DND-41 (cell line): ENCODE measurements at places on chromosomes 11 and 22.

DNA sequence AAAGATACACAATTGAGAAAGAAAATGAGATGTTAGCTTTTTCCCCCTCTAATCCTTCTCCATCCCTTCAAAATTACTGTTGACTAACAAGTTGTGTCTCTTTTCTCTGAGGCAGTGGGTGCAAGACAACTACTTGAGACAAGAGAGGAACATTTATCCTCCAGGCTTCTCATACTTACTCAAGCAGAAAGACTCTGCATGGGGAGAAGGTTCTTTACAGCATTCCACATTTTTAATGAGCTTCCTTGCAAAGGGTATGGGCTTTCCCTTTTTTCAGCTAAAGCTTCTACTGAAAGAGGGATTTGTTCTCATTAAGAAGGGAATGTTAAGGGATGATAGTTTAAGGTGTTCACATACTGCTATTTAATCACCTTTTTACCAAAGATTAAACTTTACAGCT lies 47.8 kb downstream of the PAX6 start:
- DNase-seq = no peak

DNA sequence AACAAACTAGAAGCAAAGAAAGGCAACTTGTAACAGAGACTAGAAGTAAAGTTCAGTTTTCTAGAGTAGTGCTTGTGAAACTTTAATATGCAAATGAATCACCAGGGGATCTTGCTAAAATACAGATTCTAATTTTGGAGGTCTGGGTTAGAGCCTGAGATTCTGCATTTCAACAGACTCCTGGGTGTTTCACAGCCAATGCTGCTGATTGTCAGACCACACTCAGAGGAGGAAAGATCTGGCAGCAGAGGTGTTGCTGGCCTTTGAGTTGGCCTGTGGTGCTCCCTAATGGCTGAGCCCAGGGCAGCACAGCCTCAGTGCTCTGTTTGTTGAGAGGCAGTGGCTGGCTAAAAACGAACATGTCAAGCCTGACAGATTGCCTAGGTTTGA lies 5.4 kb downstream of the CRY2 start:
- DNase-seq = no peak

DNA sequence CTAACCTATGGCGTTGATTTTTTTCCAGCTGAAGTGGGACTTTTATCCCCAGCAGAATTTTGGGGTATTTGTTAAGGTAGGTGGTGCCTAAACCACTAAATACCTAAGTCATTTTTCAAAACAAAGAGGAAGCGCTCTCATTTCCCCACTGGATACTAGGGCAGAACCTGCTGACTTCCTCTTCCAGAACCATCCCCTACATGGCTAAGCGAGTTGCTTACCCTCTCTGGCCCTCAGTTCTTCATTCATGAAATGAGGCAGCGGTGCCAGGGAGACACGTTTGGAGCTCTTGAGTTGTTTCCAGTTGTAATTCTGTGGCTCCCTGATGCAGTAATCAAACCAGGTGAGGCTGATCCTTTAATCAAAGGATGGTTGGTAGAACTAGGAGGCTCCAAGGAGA lies 10.0 kb upstream of the MTMR3 start:
- DNase-seq = no peak

GRCh38 chr11:134530636-134531326 lies 118.7 kb upstream of the B3GAT1 start:
- no peak for DNase-seq

- no peak for DNase-seq
These were observed 33.1 kb upstream of the ST14 start for GRCh38 chr11:130126516-130126915.

DNA sequence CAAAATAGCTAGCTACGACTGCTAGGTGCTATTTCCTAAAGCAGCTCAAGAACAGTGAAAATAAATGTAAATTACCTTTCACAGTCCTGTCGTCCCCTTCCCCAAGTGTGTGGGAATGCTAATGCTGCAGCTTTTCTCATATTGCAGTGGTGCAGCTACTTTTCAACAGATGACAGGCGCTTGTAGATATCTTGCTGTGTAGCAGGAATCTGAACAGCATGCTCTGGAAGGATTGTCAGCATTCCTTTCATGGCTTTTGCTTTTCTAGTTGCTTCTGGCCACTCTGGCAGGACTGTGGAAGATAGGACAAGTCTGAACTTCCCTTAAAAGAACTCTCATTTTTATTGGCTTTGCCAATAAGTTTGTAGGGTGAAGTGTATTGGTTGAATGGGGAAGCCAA lies 18.8 kb downstream of the FAR1 start:
- no peak for DNase-seq

GRCh38 chr11:102955624-102956023 lies at the start of gene MMP13:
Gene MMP13, minus strand, starts transcription at chr11:102955732. Its CDS starts 27 bp downstream, at chr11:102955705.
- DNase-seq = no peak

DNA sequence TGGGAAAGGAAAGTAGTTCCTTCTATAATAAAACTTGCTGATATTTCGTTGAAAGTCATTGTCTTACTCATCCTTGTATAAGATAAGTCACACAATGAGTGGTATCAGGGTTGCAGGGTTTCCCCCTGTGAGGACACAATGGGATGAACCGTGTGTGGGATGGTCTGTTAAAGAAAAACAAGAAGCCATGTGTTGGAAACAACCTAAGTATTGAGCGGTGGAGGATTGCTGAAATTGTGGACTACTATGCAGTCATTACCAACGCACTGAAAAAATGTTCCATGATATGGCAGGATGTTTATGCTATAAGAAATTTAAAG lies 28.6 kb downstream of the PTPRJ start:
- no peak for DNase-seq

DNA sequence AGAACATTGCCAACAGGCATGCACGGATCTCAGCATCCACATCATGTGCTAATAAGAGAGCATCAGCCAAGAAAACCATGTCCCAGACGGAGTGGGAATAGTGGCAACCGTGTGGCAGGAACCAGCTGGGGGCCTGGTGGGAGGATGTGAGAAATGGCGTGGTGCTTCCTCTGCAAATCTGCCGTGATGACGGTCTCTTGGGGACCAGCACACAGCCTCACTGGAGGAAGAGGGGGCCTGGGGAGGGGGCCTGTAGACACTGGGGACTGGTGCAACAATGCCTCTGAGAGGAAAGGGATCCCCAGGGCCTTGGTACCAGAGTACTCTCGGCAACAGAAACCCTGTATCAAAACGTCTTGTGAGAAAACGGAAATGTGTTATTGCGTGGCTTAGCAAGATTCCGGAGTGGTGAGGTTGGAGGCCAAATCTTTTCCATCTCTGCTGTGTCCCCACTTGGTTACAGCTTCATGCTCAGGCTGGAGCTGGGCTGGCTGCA lies 154.3 kb upstream of the TBCEL start:
- no peak for DNase-seq

DNA sequence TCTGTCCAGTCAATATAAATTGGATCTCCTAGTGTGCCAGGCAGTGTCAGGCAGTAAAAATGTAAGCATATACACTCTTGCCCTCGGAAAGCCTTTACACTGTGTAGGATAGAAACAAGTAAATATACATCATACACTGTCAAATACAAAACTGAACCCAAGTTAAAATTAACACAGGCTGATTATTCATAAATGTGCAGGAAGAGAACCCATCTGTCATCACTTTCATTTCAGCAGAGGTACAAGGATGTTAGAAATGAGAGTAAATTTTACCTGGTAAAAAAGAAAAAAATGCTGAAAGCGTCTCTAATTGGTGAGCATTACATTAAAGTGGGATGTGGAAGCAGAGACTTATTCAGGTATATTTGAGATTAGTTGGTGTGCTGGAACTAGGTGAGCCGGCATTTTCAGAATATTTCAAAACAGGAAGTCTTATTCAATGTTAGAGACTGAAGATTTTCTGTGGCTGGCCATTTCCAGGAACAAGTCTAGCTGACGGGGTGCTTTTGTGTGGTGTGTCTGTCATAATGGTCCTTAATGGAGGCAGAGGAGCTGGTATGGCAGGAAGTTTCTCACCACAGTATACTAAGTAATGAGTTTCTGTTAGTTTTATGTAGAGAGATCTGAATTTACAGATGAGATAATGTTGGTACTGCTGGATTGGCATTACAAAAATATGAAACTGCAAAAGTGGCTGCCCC lies 192.6 kb downstream of the CASP12 start:
- peak; percentile 87 for DNase-seq

DNA sequence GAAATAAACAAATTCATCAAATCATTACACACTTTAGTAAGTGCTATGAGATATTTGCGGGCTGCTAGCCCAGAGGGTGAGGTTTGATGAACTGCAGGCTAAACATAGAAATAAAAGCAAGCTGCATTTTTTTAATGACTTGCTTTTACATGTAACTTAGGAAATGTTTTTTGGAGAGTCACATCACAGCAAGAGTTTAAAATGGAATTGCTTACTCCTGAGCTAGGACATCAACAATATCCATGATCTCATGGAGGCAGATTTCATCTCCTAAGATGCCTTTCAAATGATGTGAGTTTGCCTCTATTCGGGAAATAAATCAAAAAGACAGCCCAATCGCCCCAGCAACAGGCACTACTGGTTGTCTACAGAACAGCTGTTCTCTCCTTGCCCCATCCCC lies 73.4 kb upstream of the CD44 start:
- no peak for DNase-seq

- no peak for DNase-seq
These were observed 27.2 kb upstream of the IL10RA start for GRCh38 chr11:117958949-117959348.

DNA sequence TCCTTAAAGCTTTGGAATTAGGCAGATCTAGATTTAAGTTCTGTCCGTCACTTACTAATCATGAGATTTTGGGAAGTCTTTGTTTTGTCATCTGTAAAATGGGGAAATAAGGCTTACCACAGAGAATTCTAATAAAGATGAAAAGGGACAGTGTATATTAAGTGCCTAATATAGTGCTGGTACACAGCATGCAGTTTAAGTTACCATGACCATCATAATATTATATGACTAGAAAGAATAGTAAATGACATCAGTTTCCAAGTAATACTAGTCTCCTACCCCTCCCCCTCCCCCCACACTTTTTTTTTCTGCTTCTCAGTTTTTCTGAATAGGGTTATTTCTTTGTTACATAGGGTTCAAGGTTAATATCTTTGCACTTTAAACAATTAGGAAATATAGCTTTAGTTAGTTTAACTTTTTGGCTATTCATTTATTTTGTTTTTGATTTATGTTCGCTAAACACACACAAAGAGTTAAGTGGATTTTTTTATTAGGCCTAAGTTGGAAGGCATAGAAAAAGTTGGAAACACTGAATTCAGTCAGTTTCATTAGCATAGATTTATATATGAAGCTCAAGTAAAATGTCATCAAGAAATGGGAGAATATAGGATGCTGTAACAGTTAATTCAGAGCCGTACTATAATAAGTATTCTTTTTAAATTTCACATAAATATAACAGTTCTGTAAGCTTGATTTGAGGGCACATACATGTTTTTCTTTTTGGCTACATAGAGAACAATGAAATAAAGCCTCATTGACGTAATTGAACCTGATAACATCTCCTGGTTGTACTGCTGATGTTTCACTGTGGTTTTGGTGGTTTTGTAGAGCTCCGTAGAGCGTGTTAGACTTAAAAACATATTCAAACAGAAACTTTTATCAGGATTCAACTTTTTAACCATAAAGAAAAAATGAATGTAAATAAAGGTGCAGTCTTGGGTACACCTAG lies 121.2 kb downstream of the PDE3B start:
- peak; percentile 59 for DNase-seq

DNA sequence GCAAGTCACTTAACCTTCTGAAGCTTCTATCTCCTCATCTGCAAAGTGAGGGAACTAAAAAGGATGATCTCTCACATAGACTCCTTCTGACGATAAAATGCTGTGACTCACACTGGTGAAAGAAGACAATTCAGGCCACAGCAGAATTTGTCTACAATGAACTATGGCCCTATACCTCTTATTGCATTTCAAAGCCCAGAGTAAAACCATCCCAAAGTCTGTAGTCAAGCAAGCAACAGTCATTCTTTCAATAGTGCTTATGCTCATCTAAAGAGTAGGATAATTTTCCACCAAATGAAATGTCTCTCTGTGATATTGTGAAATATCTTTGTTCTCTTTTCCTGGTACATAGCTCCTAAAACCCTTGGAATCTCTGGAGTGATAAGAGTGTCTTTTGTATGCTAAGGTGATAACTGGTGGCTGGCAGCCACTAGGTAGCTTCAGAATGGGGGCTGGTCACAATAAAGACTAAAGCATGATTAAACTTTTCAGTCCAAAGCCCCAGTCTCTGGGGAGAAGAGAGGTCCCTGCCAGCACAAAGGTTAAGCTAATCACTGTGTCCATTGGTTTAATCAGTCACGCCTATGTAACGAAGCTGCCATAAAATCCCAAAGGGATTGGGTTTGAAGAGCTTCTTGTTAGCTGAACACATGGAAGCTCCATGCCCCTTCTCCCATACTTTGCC lies 30.8 kb downstream of the SYTL2 start:
- DNase-seq = no peak

DNA sequence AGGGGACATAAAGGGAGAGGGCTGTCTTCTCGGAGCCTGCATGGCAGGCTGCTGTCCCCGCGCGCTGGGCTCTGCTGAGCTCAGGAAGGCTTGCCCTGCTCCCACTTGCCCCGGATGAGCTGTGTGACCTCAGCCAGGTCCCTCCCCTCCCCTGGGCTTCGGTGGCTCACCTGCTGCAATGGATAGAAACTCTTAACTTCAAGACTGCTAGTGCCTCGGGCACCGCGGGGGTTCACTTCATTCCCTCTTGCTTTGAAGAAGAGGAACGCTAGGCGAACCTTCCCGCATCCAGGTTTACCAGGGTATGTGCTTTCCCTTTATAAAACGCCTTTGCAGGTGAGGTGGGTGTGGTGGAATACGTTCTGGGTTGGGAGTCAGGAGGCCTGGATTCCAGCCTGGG lies 115.0 kb downstream of the PHF21B start:
- DNase-seq = no peak

GRCh38 chr11:78450866-78451265 lies 33.2 kb upstream of the GAB2 start:
- no peak for DNase-seq

DNA sequence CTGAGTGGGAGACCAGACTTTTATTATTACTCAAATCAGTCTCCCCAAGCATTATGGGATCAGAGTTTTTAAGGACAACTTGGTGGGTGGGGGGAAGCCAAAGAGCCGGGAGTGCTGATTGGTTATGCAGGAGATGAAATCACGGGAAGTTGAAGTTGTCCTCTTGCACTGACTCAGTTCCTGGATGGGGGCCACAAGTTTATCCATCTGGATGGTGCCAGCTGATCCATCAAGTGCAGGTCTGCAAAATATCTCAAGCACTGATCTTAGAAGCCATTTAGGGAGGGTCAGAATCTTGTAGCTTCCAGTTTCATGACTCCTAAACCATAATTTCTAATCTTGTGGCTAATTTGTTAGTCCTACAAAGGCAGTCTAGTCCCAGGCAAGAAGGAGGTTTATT lies 53.5 kb upstream of the LMO1 start:
- no peak for DNase-seq
